Activated CD4-positive, alpha-beta T cell treated with anti-CD3 and anti-CD28 coated beads for 48 hours (primary cell): ENCODE measurements at places on chromosomes 1 and 21.
A peak's percentile ranks its signal among the peaks of the same experiment; 100 is the strongest.

DNA sequence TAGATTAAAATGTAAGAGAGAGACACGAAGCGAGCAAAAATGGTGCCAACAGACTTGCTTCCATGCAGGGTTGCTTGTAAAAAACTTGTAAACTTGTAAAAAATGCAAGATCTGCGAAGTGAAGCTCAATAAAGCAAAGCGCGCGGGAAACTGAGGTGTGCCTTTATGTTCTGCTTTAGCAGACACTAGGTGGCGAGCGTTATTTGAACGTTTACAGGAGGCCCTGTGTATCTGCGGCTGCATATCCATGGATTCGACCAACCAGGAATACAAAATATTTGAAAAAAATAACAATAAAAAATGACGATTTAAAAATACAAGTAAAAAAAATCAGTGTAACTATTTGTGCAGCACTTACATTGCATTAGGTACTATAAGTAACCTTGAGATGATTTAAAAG is 1.5 kb downstream of the UBE2G2 start:
- DNase-seq, result peak; percentile 37

- no peak for DNase-seq
Measured at GRCh38 chr1:213887842-213888241, 99.9 kb upstream of the PROX1 start.

GRCh38 chr1:161505686-161506085 is 429 bp downstream of the FCGR2A start:
- no peak for DNase-seq

GRCh38 chr21:36917471-36918158 is 48.9 kb downstream of the HLCS start:
- no peak for DNase-seq
